ENCODE measurements at places on chromosomes 3 and 15.
A peak's percentile ranks its signal among the peaks of the same experiment; 100 is the strongest.

DNA sequence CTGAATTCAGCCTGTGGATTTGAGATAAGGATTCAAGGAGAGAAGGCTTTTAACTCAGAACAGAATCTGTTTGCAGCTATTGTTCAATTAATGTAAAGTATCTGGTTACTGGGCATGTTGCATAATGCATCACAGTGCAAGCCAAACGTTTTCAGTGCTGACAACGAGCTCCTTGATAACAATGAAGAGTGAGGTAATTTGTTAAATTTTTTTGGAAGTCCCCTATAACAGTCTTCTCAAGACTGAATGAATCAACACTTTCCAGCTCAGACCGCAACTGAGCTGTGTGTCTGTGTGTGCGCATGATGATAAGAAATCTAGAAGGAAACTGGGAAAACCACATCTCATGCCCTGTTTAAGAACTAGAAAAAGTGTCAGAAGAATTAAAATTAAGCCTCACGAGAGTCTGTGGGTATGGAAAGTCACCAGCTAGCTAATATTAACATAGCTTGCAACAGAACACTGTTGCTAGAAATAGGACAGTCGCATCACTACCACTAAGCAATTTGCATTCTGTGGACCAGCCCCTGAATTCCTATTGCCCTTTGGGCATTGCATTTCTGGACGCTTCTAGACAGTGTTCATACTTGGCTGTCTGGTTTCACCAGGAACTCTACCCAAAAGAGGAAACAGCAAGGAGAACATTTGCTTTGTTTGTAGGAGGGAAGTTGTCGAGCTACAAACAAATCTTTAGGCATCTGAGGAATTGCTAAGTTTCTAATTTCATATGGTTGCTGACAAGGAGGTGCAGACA lies 43.7 kb upstream of the ATP2C1 start:
- DNase-seq, result no peak

DNA sequence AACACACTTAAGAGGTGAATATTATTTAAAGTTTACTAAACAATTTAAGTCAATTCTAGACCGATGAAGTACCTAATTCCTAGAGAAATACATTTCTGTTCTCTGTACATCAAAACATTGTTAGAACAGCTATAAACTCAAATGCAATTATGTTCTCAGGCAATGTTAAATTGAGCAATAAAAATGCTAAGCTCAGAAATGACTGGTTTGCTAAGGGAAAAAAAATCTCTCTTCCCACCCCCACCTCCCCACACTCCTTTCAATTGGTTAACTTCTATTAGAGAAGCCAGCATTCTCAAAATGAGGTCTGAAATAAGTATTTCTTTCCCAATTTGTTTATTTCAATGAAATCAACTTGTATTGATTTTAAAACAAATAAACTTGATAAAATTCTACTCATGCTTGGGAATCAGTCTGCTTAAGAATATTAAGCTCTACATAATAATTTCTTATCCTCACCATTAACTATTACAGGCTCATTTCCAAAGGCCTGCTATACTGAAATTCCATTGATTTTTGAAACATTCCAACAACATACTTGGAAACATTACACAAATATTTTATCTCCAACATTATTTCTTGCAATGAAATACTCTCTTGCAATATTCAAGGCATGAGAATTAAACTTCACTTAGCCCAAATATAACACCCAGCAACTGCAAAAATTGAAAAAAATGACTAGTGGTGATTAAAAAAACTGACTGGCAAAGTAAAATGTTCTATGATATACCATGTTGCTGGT lies 22.6 kb downstream of the TSPAN3 start:
- no peak for DNase-seq

GRCh38 chr3:136783708-136784191 lies 31.6 kb upstream of the STAG1 start:
- no peak for DNase-seq

DNA sequence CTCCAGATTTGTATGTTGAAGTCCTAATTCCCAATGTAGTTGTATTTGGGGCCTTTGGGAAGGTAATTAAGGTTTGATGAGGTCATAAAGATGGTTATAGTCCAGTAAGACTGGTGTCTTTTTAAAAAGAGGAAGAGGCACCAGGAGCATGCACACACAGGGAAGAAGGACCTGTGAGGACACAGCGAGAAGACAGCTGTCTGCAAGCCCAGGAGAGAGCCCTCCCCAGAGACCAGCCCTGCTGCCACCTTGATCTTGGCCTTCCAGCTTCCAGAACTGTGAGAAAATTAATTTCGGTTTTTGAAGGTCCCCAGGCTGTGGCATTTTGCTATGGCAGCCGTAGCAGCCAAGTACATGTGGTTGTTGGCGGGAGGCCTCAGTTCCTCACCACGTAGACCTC lies 32.8 kb upstream of the TSEN2 start:
- DNase-seq, result no peak

GRCh38 chr3:152706991-152707713 lies 127.8 kb upstream of the P2RY1 start:
- no peak for DNase-seq

- DNase-seq, result no peak
Observed at GRCh38 chr3:127593178-127593577, 2.6 kb upstream of the TPRA1 start.

GRCh38 chr15:41331281-41331680 lies 1.1 kb downstream of the OIP5 start:
- no peak for DNase-seq

DNA sequence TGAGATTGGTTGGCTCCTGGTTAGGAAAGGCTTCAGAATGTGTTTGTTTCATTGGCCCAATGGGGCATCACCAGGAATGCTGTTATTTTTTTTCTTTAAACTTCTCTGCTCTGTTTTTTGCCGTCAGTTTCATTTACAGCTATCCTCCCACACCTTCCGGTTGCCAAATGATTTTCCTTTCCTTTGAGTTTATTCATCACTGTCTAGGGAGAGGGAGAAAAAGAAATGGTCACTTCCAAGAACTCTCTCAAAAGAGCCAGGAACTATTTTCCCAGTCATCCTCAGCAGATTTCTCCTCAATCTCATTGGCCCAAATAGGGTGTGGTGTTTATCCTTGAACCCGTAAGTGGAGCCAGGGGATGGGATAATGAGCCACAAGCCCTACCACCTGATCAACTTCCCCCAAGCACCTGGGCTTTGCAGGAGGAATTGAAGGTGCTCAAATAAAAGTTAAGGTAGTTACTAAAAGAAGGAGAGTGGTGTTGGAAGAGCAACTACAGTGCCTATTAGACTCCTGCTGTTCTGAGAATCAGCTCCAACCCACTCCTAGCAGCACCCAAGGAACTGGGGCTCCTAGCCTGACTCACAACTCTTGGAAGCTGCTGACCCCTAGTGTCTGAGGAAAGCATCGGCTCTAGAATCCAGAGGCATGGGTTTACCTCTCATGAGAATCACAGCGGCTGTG lies 183.8 kb upstream of the IL12A start:
- no peak for DNase-seq

DNA sequence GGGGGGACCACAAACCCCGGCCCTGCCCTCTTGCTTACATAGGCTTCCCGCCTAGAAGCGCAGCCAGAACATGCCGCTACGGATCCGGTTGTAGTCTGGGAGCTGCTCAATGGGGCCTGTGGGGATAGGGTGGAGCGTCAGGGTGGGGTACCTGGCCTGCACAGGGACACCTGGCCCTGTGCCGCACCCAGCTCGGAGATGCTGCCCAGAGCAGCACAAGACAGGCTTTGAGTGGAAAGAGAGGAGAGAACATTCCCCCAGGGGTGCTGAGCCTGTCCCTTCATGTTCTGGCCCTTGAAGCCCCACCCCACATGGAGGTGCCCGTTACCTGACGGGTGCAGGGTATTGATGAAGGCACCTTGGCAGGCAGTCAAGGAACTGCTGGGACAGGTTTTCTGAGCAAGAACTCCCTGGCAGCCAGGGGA lies 4.0 kb upstream of the COL7A1 start:
- DNase-seq, result no peak

- DNase-seq, result no peak
Observed at GRCh38 chr15:64461721-64462162, 1.4 kb downstream of the ZNF609 start.

GRCh38 chr3:103057003-103057402 lies 622.2 kb downstream of the ZPLD1 start:
- no peak for DNase-seq

GRCh38 chr3:79367066-79367465 lies 400.7 kb downstream of the ROBO1 start:
- DNase-seq, result no peak

DNA sequence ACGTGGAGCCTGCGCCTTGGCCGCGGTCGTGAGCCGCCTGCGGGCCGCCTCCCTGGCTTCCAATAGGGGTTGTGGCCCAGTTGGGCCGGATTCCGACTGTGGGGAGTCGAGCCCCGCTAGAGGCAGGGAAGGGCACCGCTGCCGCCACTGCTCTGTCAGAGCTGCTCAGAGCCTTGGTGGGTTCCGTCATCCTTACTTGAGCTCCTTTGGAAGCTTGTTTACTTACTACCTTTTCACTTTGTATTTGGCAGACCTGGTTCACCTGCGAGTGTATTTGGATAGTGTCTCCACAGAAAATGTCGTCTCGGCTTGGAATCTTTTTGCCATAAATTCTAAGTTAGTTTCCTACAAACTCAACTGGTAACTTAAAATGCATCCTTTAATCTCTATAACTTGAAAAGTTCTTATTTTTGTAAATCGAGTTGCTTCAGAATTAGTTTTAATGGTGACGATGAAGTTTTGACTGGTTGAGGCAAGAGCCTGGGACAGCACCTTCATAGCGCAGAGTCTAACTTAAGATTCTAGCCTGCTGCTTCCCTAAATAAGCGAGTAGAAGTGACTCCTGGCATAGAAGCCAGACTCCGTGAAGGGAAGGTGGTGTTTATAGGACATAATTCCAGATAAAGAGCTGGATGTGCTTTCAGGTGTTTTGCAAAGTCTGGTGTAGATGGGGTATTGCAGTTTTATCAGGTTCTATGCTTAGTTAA lies 800 bp downstream of the DAG1 start:
- no peak for DNase-seq

- peak; percentile 62 for DNase-seq
Observed at GRCh38 chr3:43378066-43378935, 92.0 kb downstream of the SNRK start.
